ENCODE measurements at places on chromosomes 12 and 14.

GRCh38 chr12:18690653-18691052 is 47.2 kb downstream of the PLCZ1 start:
- DNase-seq: no peak

DNA sequence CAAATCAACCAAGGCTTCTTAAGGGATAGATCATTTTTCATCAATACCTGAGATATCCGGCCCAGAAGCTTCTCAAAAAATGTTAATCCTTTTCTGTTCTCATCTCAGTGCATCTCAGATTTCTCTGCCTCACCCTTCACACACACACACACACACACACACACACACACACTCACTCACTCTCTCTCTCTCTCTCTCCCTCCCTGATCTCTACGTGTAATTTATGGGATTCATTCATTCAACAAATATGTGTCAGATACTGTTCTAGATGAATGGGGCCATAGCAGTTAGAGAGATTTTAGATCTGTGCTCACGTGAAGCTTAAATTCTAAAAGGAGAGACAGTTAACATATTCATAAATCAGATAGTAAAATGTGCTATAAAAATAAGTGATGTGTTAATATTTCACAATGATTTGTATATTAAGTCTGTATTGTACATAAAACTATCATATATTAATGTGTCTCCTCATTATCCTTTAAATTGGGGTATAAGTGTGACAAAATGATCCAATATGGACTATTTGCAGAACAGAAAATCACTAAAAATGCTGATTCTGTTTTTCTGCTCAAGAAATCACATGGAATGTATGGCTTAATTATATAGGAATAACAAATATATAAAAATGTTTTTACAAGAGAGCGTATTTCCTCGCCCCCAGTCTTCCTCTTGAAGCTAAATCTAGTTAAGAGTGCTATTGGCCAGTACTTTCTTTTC is 7.3 kb upstream of the FRMD6 start:
- DNase-seq: no peak

DNA sequence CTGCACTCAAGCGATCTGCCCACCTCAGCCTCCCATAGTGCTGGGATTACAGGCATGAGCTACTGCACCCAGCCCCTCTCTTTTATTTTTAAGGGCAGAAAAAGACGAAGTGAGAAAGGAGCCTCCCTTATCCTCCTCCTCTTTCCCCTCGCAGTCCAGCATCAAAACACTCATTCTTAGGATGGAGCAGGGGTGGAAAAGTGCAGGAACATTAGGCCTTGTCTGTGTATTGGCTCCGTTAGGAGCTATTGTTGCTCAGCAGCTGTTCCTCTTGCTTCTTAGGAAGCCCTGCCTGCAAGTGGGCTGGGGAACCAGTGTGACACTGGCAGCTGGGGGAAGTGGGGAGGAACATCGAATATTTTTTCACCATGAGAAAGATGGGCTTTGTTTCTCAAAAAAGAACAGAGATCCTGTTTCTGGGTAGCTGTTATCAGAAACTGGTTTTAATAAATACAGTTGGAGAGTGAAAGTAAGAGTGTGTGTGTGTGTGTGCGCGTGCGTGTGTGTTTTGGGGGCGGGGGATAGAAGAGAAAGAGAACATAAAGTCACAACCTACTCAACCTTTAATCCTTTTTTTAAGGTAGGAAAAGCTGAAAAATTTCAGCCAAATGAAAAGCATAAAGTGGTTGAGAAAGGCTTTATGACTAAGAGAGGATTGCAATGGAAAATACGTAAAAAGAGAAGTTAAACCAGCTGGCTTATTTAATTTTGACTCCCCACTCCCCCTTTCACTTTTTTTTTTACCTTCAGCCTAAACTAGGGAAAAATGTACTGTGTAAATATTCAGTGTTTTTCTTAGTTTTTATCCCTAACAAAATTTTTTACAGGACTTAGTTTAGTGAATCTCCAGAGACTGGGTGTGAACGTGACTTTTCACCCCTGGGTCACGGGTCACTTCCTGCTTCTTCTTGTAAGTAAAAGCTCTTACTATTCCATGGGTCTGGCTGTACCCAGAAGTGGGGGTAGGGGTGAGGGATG is 197.2 kb upstream of the PLEKHG7 start:
- peak; percentile 32 for DNase-seq

DNA sequence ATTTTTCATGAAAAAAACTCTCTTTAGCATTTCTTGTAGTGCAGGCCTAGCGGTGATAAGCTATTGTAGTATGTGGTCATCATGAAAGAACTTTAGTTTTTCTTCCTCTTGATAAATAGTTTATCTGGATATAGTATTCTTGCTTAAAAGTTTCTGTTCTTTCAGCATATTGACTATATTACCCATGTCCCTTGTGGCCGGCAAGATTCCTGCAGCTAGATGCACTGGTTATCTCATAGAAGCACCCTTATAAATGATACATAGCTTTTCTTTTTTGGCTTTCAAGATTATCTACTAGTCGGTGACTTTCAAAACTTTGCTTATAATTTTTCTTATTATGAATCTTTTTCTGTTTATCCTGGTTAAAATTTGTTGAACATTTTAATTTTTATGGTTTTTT is 234.8 kb downstream of the ALG10 start:
- no peak for DNase-seq

DNA sequence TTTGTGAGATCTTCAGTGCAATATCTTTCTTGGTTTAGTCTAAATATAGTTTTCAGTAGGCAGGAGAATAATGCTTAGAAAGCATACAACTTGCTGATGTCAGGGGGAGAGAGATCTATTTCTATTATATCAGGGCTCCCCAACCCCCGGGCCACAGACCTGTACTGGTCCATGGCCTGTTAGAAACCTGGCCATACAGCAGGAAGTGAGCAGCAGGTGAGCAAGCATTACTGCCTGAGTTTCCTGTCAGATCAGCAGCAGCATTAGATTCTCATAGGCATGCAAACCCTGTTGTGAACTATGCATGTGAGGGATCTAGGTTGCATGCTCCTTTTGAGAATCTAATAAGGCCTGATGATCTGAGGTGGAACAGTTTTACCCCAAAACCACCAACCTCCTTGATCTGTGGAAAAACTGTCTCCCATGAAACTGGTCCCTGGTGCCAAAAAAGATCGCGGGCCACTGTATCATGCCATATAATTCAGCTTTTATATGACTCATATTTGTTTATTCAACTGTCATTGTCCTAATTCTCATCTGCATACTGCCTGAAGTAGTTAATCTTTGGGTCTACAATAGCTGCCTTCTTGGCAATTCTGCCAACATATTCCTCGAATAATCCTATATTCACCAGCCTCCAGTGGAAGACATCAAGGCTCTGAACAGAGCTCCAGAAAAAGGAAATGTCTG is 163.6 kb upstream of the DYRK2 start:
- no peak for DNase-seq
